Stimulated activated CD8-positive, alpha-beta memory T cell treated with anti-CD3 and anti-CD28 coated beads, Interleukin-12 subunit alpha, Interleukin-12 subunit beta, amount 100 ng/mL, for 4 hours (primary cell): ENCODE measurements at places on chromosomes 12 and 14.

- DNase-seq: no peak
These were observed 126.5 kb downstream of the TMEM30B start for GRCh38 chr14:61154641-61155040.

- DNase-seq: no peak
These were observed 126.4 kb upstream of the FOXN3 start for GRCh38 chr14:89543425-89543790.

DNA sequence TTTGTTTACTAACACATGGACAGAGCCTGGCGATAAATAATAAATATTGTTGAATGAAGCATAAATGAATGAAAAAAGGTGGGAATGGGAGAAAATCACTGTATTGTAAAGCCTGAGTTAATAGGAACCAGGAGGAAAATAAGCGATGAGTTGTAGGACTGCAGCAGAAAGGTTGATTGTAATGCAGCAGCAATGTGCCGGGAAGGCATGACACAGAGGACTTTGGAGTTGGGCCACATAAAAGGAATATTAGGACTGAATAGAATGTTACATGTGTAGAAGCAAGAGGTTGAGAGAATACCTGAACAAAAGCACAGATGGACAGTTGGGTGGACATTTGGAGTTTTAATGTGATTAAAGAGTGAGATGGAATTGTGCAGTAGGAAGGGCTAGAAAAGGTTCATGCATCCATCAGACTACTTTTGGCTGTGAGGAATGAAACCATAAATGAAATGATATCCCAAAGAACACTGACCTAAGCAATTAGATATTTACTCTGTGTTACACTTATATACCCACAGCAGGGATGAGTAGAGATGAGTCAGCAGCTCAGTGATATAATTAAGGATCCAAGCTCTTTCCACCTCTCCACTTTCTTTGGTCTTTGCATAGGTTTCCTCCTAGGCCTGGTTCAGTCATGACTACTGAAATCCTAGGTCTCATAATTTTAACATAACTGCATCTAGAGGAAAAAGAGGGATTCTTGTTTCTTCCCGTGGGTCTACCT lies 55.4 kb downstream of the CCER1 start:
- no peak for DNase-seq

DNA sequence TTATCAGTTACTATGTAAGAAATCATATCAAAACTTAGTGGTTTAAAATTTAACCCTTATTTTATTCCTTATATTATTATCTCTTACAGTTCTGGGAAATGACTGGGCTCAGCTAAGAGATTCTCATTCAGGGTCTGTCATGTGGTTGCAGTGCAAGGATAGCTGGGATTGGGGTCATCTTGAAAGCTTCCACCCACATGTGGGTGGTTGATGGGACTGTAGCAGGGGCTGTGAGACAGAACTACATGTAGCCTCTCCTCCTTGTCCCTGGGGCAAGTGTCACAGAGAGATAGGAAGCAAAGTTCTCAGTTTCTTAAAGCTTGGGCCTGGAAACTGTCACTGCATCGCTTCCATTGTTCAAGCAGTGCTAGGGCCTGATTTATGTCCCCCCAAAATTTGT lies 57.8 kb downstream of the DACT1 start:
- DNase-seq: no peak

DNA sequence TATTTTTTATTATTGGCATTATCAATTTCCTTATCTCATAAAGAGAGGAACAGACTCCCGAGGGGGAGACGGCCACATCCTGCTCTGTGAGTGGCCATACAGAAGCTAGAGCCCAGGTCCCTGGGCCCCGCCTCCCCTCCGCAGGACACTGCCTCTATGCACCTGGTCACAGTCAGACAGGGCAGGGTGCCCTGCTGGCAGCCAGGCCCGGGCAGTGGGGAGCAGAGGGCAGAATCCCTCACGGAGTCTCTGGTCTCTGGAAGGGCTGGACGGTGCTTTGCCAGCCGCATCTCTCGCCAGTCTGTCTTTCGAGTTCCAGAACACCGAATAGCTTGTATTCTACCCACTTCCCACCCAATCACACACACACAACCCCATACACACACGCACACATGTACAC lies 16.4 kb upstream of the CACNA2D4 start:
- DNase-seq: no peak

GRCh38 chr12:21617030-21617429 lies 12.4 kb upstream of the GYS2 start:
- DNase-seq: no peak

DNA sequence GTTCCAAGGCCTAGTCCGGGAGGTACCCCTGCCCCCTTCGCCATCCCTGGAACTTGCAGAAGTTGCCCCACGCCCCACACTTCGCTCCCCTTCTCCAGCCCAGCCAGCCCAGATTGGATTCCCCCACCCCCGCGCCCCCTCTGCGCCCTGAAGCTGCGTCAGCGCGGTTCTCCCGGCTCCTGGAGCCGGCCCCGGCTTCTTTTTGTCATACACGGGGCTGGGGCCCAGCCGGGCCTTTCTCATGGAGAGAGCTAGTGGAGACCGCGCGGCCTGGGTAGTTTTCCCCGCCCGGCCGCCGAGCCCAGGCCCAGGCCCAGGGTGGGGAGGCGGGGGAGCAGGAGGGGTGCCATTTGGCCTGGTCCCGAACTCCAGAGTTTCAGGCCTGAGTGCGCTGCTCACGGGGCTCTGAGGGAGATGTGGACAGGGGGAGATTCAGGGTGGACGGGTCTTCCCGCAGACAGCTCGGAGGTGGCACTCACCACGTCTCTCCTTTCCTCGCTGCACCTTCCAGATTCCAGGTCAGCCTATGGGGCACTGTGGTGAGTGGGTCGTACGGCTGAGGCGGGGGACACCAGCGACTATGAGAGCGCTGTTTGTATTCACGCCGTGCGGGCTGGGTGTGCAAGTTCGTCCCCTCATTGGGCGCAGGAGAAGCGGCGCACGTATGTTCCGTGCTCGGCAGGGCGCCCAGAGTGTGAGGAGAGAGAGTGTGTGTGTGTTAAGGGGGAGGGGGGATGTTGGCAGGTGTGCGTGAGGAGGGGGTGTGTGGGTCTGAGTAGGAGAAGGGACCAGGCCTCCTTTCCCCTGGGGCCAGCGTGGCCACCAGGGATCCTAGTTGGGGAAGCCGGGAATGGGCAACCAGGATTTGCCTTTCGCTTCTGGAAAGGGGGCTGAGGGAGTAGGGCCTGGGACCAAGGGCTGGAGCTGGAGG lies 785 bp upstream of the LHX5 start:
- no peak for DNase-seq

GRCh38 chr14:38226366-38226765 lies 18.7 kb downstream of the SSTR1 start:
- DNase-seq: no peak

DNA sequence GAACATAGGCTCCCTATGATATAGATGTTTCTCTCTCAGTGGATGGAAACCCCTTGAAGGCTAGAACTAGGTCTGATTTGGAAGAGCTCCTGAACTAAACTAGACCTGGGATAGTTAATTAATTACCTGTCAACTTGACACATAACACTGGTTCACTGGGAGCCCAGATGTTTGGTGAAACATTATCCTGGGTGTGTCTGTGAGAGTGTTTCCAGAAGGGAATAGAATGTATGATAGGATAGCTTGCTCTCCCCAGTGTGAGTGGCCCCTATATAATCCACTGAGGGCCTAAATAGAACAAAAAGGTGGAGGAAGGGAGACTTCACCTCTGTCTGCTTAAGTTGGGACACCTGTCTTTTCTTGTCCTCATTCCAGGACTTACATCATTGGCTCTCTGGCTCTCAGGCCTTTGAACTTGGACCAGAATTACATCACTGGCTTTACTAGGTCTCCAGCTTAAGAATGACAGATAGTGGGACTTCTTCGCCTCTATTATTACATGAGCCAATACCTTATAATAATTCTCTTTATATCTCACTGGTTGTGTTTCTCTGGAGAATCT lies 194.1 kb downstream of the KTN1 start:
- DNase-seq: no peak

GRCh38 chr12:14773685-14774073 lies 29.6 kb downstream of the WBP11 start:
- no peak for DNase-seq

DNA sequence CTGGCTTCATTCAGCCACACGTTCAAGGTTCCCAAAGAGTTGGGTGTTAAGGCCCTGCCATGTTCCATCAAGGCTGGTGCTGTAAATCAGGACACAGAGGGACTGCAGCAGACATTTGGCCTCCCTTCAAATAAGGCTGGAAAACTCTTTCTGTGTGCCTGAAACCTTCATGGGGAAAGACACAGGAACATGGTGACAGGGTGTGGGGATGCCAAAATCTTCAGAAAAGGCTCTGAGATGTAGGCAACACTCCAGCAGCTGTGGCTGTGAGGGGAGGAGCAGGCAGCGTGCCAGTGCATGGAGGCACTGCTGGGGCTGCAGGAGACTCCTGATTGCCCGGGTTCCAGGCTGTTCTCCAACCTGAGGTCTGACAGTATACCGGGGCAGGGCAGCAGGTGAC lies 15.0 kb downstream of the POMT2 start:
- DNase-seq: no peak

GRCh38 chr12:23628806-23629205 lies 320.7 kb downstream of the SOX5 start:
- no peak for DNase-seq

DNA sequence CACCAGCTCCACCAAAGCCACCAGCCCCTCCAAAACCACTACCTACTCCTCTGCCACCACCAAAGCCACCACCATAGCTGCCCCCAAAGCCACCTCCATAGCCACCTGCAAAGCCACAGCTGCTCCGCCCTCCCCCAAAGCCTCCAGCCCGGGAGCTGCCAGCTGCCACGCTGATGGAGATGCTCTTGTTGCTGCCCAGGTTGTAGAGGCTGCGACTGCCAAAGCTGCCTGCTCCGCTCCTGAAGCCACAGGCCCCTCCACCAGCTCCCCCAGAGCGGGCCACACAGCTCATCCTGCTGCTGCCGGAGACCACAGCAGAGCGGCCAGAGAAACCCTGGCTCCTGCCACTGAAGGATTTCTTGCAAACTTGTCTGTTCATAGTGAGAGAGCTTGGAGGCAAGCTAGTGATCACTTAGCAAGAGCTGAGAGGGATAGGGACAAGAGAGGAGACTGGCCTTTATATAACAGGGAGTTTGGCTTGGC lies at the start of gene KRT76:
Gene KRT76, minus strand, starts transcription at position 433 of the 483 bp plus-strand sequence. Its CDS starts 54 bp downstream, at position 379.
- no peak for DNase-seq

DNA sequence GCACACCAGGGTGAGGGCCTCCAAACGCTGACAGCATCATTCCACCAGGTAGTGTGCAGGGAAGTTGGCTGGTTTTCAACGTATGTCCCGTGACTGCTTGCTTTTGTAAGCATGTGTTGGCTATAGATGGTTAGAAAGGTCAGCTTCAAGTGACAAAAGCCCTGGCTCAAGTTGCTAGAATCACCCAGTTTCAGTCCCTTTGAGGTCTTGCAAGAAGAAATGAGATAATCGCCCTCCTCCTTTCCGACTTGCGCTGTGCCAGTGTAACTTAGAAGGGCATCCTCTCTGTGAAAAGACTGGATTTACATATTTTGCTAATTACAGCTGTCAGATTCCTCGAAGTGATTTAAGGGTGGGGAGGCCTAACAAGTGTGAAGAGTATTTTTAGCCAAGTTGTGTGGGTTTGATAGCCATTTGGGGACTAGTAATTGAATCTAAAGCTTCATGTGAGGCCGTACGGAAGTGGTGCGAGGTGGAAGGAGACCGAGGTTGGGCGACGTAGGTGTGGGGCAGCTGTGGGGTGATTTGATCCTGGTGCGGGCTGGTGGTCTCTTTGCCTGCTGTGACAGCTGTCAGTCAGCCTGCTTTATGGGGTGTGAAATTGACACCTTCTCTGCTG lies 94.7 kb downstream of the CHST11 start:
- DNase-seq: no peak

GRCh38 chr14:32697704-32698103 lies 241.0 kb upstream of the NPAS3 start:
- no peak for DNase-seq

GRCh38 chr12:101792046-101792931 lies 38.5 kb downstream of the GNPTAB start:
- no peak for DNase-seq

- DNase-seq: no peak
These were observed 845 bp downstream of the L3HYPDH start for GRCh38 chr14:59483363-59483762.

DNA sequence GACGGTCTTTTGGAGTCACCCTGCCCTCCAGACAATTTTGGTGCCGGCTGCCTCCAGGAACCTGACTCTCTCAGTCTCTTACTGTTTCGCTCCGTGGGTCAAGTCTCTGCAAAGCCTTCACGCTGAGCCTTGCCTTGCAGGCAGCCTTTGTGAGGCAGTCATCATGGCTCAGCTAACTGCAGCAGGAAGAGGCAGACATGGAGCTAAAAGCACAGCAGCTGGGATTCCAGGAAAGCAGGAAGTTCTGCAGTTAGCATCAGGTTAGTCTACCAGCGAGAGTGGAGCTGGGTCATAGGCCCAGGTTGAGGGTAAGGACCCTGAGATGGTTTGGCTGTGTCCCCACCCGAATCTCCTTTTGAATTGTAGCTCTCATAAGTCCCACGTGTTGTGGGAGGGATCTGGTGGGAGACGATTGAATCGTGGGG lies 305.4 kb downstream of the PCNX1 start:
- no peak for DNase-seq

GRCh38 chr12:104604070-104604994 lies 147.6 kb downstream of the CHST11 start:
- peak; percentile 9 for DNase-seq
